ENCODE measurements at places on chromosomes 12 and 14.
A peak's percentile ranks its signal among the peaks of the same experiment; 100 is the strongest.

DNA sequence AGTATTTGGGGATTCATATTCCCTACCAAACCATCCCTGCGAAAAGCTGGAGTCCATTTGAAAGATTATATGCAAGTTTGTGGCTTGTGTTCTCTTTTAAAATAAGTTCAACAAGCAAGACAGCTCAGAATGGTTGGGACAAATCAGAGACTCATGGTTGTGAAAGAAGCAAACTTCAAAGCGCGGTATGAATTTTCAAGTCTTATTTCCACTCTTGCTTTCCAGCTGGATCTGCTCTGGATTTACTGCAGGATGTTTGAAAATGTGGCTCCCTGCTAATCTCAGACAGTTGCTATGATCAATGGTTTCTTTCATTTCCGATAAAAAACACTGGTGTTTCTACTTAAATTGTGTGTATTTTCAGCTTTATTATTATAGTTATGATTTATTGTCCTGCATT is 477.5 kb downstream of the RAD51B start:
- no peak for DNase-seq

DNA sequence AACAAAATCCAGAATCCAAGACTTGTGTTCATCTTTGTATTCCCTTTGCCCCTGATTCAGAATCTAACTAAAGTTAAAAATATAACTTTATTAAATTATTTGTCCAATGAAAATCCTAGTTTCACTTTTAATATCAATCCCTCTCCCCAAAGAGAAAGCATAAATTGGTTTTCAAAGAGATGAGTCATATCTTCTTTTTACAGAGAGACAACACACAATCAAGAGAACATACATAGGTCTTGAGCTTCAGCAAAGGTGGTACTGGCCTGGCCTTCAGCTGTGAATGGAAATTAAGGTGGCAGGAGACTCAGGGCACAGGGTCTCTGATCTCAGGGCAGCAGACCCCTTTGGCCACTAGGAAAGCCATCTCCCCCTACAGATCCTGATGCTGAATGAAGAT is 4.3 kb upstream of the ASCL1 start:
- DNase-seq: no peak

- no peak for DNase-seq
Observed at GRCh38 chr12:50845021-50845647, 2.4 kb downstream of the TMPRSS12 start.

DNA sequence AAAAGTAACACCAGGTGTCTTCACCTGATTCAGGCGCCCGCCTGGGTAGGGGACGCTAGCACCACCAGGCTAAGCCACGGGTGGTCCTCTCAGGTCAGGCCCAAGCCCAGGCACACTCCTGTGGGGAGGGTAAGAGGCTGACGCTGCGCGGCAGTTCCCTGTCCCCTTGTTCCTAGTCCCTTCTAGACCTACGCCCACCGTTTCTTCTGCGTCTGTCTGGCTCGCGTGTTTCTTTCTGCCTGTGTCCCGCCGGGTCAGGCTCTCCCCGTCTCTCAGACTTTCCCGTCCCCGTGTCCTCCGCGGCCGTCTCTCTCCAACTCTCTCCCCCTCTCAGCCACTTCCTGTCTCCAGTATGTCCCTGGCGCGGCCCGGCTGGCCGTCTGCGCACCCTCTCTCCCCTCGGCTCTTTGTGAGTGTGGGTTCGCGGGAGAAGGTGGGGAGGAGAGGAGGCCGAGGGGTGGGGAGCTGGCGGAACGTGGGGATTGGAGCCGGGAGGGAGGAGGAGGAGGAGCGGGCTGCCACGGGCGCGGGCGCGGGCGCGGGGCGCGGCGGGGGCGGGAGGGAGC is 3.1 kb upstream of the TNS2 start:
- DNase-seq: no peak

GRCh38 chr12:25051656-25052195 is 102.8 kb upstream of the BCAT1 start:
- DNase-seq: peak; percentile 84
